Inflammatory macrophage treated with lipopolysaccharide for 1 hour (primary cell): ENCODE measurements at places on chromosomes 2 and 18.
A peak's percentile ranks its signal among the peaks of the same experiment; 100 is the strongest.

- DNase-seq, result no peak
Observed at GRCh38 chr2:53782676-53783075, 4.1 kb downstream of the ASB3 start.

GRCh38 chr18:35095983-35096676 is 54.9 kb downstream of the MAPRE2 start:
- DNase-seq, result no peak

GRCh38 chr2:145110668-145111356 is 590.9 kb upstream of the ZEB2 start:
- DNase-seq, result no peak

DNA sequence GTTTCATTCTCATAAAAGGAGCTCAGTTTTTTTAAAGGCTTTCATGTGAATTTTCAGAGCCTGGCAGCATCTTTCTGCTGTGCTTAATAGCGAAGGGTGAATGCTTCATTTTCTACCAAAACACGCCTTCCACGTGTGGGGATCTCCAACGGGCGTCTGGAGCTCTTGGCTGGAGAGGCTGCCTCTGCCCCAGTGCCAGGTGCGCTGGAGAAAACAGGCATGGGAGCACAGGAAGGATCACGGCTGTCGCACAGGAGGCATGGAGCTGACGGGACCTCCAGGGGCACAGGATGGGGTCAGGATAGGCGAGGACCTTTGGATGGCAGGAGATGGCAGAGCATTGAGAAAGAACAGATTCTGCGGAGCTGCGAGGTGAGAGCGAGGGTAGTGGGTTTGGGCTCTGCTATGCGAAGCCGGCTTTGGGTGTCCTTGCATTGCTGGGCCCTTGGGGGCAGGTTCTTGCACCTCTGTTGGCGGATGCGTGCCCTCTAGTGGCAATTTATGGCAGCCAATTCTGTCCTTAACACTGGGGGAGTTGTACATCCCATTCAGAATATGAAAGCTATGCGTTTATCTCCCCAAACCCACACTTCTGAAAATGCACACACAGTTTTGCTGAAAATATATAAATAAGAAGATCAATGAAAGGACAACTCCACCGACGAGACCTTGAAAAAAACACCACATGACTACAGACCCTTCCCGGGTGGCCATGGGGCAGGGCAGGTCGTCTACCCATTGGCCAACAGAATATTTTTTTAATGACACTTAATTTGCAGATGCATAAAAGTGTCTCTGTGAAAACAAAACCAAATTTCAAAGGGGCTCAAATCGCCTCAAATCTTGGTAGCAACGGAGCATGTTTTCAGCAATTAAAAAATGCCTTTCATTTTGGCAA is 90.4 kb upstream of the SLC35G4 start:
- DNase-seq, result peak; percentile 10

GRCh38 chr2:195419033-195419432 is 238.0 kb upstream of the SLC39A10 start:
- no peak for DNase-seq
